ENCODE measurements at places on chromosomes 6 and 20.
A peak's percentile ranks its signal among the peaks of the same experiment; 100 is the strongest.

- DNase-seq, result no peak
These were observed 32.4 kb upstream of the TCP11 start for GRCh38 chr6:35173427-35174087.

GRCh38 chr6:106446983-106447382, 86.5 kb downstream of the CRYBG1 start:
- no peak for DNase-seq

DNA sequence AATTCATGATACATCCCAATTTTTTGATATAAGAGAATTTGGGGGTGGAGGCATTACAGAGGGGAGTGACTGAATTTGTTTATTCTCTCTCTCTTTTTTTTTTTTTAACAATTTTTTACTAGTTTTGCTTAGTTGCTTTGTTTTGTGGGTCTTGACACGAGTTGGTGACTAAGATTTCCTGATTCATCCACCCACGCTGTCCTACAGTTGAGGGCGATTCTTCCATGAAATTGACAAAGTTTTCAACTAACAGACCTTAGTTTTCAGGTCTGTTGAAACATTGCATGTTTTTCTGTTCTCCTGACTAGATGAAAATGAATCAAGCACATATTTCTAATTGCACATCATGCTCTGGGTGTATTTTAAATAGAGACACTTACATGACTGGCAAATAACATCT, 613.8 kb downstream of the TFAP2B start:
- no peak for DNase-seq

DNA sequence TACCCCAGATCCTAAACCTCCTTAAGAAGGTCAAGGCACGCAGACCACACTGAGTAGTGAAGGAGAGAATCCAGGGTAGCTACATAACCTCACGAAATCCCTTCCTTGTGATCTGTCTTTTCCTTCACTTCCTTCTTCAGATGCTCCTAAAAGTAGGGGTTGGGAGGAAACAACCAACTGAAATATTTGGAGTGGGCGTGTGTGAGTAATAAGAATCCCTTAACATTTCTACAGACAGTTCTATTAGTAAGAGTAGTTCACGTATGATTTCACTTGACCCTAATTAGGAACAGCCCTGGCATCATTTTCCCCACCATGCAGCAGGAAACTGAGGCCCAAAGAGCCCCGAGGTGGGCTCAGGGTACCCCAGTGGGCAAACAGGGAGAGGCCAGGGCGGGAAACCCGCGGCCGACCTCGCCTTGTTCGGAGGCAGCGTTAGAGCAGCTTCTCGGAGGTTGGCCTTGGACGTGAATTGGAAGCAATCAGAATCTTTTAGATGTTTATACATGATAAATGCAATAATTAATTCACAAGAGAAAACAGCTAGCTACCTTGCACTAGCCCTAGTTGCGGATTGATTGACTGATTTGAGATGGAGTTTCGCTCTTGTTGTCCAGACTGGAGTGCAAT, 859 bp upstream of the RAE1 start:
- DNase-seq, result no peak

- DNase-seq, result no peak
These were observed 272.7 kb upstream of the IRAK1BP1 start for GRCh38 chr6:78594668-78595066.

DNA sequence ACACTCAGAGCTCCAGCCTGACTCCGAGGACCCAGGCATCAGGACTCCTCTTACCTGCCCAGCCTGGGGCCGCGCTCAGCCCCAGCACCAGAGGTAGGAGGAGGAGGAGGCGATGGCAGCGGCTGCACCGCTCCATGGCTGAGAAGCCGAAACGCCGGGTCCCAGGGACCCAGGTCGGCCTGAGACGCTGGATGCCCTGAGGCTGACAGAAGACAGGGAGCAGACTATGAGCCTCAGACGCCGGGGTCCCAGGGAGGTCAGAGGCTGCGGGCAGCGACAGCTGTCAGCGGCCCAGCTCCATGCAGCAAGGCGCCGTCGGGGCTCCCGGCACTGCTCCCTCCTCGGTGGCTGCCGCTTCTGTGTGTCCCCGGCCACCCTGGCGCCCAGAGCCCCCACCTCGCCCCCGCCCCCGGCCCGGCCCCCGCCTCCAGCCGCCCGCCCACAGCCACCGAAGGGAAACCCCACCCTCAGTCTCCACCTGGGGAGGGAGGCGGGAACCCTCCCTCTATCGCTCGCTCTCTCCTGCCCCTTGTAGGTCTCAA, at the start of gene COL11A2:
Gene COL11A2 (minus strand): TSS at position 363 of the 542 bp plus-strand sequence. CDS start 227 bp downstream, at position 136.
- no peak for DNase-seq

DNA sequence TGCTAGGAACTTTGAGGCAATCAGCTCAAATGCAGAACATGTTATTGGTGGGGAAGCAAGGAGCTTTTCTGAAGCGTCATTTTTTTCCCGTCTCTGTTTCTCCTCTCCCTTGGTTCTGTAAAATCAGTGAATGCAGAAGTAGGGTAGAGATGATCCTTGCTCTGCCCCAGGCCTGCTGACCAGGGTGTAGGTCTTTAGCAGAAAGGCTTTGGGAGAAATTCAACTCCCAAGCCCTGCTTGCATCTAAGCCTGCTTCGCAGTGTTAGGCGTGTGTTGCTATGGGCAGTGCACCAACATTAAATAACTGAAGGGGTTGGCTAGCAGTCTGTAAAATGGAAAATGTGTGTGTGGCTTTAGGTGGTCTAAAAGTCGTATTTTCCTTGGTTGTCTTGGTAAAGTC, 45.9 kb downstream of the SASH1 start:
- DNase-seq, result no peak

DNA sequence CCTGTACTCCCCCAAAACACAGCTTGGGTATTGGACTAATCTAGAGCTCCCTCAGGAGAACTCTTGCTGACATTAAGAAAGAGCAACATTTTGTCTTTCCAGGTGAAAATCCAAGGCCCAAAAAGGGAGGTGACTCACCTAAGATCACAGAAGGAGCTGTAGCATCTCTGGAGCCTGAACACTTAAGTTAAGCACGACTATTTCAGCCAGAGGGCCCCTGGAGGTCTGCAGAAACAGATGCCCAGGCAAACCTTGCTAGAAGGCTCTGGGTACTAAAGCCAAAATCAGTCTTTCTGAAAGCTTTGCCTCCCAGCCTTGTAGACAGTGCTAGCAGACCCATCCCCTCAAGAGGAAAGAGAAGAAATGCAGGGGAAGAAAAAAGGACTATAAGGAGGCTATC, 8.8 kb downstream of the EDN1 start:
- DNase-seq, result no peak

- DNase-seq, result no peak
These were observed 86.8 kb downstream of the ARHGAP18 start for GRCh38 chr6:129623008-129623732.

- DNase-seq, result peak; percentile 52
These were observed 15.9 kb downstream of the PRDM1 start for GRCh38 chr6:106102034-106102433.
